ENCODE measurements at places on chromosomes 5 and 9.
A peak's percentile ranks its signal among the peaks of the same experiment; 100 is the strongest.

- no peak for DNase-seq
These were observed 173.9 kb downstream of the HSPA4 start for GRCh38 chr5:133225671-133226152.

DNA sequence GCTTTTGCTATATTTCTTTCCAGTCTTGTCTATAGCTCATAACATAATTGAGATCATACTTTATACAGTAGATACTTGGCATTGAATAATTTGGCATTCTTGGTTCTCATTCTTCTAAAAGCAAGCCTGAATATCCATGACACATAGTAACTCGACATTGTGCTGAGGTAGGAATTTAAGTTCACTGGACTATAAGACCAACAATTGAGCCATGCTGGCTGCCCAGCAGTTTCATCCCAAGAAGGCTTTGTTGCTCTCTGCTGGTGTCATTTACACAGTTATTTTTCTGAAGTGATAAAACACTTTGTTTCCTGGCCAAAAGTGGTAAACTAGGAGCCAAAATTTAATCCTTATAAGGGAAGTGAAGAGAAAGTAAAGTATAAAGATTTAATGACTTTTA, 192.0 kb downstream of the ADAMTSL1 start:
- no peak for DNase-seq

- DNase-seq: no peak
These were observed 316.5 kb downstream of the ASTN2 start for GRCh38 chr9:117098331-117098730.

DNA sequence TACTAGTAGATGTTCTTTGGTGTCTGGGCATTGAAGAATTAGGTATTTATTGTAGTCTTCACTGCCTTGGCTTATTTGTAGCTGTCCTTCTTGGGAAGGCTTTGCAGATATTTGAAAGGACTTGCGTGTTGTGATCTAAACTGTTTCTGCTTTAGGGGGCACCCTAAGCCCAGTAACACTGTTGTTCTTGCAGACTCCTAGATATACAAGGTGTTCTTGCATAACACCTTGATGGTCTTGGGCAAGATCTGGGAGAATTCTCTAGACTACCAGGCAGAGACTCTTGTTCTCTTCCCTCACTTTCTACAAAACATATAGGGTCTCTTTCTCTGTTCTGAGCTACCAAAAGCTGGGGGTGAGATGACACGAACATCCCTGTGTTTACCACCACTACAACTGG, 179.1 kb downstream of the FAM170A start:
- DNase-seq: no peak

DNA sequence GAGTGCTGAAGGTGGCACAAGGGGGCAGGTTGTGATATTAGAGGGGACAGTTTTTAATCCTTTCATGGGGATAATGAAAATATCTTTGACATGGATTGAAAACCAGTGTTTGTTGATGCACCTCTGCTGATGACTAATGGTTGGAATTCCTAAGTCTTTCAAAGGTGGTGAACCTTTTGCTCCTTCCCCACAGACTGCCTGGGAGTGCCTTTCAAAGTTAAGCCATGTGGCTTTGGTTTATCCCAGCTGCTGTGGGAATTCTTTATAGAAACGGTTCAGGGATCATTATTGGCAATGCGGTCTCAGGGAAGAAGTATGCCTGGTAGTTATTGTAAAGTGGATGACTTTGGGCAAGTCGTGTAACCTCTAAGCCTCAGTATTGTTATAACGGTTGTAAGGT, 45.7 kb downstream of the PIP5K1B start:
- peak; percentile 41 for DNase-seq

DNA sequence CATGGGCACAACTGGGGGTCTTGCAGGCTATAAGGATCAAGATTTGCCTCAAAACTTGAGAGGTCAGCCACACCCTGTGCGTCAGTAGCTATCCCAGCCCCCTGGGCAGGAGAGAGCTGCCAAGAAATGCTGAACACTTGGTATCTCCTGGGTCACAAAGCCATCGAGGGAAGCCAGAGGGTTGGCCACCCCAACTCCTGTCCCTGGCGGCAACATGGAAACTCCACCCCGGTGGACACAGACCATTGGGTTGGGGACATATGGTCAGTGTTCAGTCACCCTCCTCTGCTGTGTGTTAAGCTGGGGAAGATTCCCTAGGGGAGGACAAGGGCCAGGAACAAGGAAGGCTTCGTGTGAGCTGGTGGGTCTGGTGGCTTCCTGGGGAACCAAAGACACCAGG, 140.6 kb downstream of the C5orf15 start:
- DNase-seq: no peak

- no peak for DNase-seq
These were observed 303.1 kb upstream of the IRX4 start for GRCh38 chr5:2185646-2186471.

DNA sequence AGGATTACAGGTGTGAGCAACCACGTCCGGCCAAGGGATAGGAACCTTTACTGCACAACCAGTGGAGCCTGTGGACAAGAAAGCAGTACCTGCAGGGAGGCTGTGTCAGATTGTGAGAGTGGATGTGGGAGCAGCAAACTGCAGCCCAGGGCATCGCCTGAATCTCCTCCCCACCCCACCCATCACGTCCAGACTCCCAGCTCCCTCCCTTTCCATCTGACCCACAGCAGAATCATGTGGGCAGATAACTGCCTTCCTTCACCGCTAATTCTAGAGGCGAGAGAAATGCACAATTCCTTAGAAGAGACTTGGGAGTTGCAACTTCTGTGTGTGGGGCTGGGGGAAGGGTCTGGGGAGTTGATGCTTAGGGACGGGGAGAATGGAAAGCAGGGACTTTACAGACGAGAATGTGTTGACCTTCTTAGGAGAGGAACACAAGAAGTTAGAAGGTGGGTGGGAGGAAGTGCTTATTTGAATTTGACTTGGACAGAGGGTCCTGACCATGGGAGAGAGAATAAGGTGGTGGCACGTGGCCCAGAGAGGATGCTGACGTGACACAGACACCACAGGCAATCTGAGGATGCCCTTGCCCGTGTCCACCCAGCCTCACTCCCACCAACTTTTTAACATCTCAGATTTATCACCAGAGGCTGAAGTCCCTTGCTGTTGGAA, 4.5 kb upstream of the LCP2 start:
- DNase-seq: no peak

GRCh38 chr5:91787718-91788117, 404.6 kb upstream of the ARRDC3 start:
- no peak for DNase-seq

- peak; percentile 75 for DNase-seq
These were observed 15.4 kb upstream of the VDAC1 start for GRCh38 chr5:134020188-134020587.

- no peak for DNase-seq
These were observed 25.8 kb downstream of the FPGS start for GRCh38 chr9:127828262-127829031.

- DNase-seq: peak; percentile 88
These were observed 27.1 kb upstream of the SLC6A19 start for GRCh38 chr5:1174122-1174936.

GRCh38 chr9:134487066-134487710, 154.4 kb upstream of the COL5A1 start:
- no peak for DNase-seq

DNA sequence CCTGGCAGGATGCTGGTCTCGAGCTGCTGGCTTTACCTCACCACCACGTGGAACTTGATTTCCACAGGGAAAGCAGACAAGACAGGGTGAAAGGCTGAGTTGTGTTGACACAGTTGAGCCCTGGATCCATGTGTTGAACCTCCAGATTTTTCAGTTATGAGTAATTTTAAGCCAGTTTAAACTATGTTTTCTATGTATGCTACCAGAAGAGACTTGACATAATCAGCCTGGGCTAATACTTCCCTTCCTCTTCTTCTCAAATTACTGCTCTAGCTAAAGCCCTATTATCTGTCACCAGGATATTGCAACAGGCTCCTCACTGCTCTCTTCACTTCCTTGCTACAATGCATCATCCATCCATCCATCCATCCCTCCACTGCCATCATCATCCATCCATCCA, 12.0 kb upstream of the PHYKPL start:
- DNase-seq: no peak

DNA sequence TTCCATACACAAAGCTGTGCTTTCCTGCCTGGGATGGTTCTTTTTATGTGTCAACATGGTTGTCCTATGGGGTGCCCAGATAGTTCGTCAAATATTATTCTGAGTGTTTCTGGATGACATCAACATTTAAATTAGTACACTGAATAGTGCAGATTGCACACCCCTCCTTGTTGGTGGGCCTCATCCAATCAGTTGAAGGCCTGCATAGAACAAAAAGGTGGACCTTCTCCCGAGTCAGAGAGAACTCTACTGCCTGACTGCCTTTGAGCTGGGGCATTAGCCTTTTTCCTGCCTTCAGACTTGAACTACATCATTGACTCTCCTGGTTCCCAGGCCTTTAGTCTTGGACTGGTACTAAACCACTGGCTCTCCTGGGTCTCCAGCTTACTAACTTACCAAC, 80.4 kb downstream of the SHB start:
- no peak for DNase-seq

DNA sequence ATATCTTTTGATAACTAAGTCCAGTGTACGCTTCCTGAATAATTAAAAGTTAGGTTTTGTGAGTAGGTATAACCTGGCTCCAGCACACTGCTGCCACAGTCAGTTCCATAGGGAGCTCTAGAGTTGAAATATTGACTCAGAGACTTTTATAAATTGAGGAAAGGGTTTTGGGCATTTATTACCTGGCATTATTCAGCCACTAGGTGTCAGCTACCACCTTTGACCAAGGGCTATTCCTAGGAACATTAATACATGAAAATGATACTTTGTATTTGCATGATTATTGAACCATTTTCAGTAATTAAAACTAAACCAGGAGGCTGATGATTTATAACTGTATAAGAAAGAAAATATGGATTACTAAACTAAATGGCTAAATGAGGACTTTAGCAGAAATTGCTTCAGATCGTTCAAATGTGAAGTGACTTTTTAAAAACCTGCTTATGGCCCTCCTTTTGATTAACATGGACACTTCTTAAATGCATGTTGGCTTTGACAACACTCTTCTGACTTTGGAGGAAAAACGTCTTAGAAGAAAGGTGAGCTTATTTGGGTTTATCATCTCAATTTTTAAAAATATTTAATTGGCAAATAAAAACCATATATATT, 83.0 kb downstream of the SMC2 start:
- no peak for DNase-seq

GRCh38 chr9:135910757-135911156, 3.4 kb upstream of the CAMSAP1 start:
- no peak for DNase-seq

DNA sequence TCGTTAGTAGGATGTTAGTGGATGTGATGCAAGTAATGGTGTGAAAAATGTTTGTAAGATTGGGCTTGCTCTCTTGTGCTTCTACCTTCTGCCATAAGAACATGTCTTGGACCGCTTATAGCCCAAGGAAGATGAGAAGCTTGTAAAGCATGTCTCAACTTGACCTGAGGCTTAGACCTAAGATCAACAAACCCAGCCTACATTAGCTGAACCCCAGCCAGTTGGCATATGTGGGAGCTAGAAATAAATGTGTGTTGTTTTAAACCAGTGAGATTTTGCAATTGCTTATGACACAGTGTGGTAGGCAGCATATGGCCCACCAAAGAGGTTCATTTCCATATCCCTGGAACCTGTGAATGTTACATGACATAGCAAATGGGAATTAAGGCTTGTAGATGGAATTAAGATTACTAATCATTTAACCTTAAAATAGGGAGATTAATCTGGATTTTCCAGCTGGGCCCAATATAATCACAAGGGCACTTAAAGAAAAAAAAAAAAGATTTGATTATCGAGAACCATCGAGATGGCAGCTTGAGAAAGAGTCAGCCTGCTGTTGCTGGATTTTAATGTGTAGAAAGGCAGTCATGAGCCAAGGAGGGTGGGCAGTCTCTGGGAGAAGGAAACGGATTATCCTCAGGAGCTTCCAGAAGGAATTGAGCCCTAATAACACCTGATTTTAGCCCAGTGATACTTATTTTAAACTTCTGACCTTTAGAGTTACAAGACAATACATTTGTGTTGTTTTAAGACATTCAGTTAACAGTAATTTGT, 27.3 kb upstream of the EDIL3 start:
- DNase-seq: no peak

DNA sequence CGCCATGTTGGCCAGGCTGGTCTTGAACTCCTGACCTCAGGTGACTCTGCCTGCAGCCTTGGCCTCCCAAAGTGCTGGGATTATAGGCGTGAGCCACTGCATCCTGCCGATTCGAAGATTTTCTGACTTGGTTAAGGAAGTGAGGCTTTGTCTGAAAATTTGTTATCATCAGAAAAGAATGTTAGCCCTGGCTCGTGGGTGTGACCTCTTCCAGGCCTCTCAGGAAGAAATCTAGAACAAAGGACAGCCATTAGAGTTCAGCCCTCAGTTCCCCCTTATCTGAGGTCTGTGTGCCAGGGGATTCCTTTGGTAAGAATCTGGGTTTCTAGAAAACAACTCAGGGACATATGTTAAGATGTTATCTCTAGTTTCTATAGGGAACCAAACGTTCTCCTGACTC, 6.2 kb downstream of the OR2S2 start:
- DNase-seq: peak; percentile 76

- DNase-seq: no peak
These were observed 14.2 kb downstream of the RUFY1 start for GRCh38 chr5:179564526-179564925.

DNA sequence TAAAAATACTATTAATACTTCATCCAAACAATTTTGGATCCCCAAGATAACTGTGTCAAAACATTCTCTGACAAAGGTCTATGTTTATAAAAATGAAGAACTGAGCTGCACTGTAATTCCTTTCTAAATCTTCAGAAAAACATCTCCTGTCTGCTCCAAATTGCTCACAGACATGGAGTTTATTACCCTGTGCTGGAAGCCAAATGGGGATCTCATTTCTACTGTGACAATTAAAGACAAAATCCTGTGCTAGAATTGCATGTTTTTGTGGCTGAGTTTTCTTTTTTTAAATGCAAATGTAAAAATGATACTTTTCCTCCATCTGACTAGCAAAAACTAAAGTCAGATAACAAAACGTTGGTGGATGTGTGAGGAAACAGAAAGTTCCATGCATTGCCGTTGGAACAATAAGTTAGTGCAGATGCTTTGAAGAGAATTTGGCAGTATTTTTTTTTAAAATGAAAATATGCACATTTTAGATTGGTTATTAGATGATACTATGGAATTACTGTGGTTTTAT, 93.5 kb downstream of the GNA14 start:
- no peak for DNase-seq

DNA sequence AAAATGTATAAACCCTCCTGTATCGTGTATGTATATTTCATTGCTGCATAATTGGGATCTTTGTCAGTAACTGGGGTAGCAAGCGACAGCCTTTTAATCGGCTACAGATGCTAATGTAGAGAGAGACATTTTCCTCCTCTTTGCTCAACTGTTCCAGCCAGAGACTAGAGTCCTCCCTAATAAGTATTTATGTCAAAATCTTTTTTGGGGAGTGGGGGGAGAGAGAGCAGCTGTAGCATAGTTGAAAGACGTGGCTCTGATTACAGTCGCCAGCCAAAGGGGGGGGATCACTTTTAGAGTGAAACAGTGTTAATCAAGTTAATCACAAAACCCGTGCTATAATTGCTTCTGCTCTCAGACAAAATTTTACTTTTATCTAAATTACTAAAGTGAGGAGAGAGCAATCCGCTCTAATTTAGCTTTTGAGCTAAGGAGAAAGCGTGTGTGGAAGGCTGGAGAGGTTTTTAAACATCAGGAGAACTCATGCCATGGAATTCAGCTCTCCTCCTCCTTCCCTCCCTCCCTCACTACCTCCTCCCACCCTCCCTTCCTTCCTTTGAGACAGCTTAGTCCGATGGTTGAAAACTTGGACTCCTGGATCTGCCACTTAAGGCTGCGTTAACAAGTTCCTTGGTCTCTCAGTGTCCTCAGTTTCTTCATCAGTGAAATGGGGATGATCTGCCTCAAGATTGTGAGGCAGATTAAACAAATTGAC, 87.3 kb upstream of the ZNF618 start:
- no peak for DNase-seq

All from PC-9 (cell line).